Activated CD4-positive, alpha-beta T cell treated with anti-CD3 and anti-CD28 coated beads, Interleukin-2, amount 50 U/mL, for 24 hours (primary cell): ENCODE measurements at places on chromosomes 1 and 21.
A peak's percentile ranks its signal among the peaks of the same experiment; 100 is the strongest.

DNA sequence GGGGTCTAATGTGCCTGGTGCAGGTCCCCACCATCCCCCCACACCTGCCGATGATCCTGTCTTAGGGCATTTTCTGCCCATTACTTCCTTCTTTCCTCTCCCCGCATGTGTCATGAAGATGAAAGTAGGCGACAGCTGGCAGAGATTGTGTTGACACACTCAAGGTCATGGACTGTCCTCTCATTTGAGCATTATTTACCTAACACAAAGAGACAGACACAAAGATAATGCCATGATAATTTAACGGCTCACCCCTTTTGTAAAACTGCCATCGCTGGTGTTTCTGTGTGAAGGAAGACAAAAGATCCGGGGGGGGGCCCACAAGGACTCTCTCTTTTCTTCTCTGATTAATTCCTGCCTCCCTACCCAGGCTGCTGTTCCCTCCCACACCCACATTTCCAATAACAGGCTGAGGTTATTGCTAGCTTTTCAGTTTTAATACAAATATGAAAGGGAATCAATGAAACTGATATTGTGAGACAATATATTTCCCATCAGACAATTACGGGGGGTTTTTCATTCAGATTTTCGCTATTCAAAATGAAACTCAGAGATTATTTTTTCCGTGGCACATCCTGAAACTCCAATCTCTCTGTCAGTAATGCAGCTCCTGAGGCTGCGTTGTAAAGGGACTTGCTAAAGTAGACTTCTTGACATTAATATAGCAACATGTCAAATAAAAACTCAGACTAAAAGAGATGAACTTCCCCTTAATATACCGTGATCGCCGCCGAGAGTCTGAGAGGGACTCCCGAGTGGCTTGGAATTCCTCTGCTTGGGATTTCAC lies 561.1 kb downstream of the NPHP4 start:
- no peak for DNase-seq

DNA sequence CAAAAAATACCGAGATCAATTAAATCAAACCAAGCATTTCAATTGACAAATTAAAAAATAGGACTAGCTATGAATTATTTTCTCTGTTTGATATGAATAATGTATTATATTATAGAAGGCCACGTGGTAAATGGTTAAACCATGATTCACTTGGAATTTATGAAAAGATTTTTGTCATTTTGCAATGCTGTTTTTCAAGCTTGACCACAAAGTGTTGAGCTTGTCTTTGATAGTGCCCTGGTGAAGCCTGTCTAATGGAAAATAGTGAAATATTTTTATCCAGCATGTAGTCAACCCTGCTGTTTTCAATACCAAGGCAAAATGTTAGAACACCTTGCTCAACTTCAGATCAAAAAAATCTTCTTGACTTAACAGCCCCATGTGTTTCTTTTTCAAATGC lies 288.0 kb upstream of the PRMT6 start:
- DNase-seq, result no peak

- no peak for DNase-seq
Measured at GRCh38 chr21:44724926-44725325, 13.6 kb upstream of the TSPEAR start.

DNA sequence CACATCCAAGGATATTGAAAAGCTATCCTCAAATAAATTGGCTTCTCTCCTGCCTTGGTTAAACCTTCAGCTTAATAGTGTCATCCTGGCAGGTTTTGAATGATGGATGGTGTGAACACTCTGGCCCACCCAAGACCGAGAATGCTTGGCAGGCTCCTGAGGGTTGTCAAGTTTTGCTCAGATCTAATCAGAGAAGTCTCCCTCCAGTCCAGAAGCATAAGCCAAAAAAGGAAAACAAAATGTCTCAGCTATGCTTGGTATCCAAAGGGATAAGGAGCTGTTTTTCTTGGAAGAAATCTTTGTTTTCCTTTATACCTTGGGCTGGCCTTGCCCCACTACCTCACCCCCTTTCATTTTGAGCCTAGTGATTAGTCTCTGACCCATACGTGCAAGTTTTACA lies 172.7 kb downstream of the CRB1 start:
- no peak for DNase-seq

- DNase-seq, result no peak
Measured at GRCh38 chr1:186974774-186975181, 146.0 kb downstream of the PLA2G4A start.

DNA sequence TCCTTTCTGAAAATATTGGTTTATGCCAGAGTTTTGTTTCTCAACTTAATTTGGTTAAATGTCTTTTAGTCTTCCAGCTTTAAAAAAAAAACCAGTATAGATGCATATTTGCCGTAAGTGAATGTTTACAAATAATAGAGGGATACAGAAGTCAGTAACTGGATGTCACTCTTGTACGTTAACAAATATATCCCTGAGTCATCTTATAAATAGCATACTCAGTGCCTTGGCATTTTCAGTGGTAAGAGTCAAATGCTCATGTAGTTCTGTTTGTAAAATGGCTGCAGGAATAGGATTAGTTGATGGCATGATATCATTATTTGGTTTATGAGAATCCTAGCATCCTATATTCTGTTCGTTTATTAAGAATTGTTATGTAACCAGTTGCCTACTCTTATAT lies 55.4 kb downstream of the SPEN start:
- no peak for DNase-seq

DNA sequence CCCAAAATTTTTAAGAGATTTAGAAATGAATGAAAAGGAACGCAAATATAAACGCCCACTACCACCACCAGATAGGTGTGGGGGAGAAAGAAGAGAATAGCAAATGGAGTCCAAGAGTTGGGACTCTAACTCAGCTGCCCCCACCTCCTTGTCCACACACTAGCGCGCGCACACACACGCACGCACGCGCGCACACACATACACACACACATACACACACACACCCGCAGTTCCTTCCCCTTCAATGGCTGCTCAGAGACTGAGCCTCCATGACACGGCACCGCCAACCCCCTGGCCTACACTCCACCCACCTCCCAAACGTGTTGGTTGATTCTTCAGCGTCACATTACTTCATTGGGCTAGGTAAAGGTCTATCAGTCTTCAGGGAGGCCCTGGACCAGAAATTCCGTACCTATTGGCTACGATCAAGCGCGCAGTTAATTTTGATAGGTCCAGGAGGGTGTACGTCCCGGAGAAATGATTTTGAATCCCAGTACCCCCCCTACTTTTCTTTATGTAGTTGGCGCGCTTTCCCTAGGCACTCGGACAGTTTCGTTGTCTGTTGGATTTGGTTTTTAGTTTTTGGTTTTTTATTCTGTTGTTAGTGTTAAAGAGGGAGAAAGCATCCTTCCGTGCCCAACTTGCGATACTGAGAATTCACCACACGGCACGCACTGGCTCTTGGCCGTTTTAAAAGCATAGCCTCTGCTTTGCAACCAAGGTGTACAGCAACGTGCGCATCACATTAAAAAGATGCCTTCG lies at the start of gene ANP32E:
TSS of gene ANP32E (minus strand) at position 261 of the 762 bp plus-strand sequence. CDS start 326 bp downstream, outside the sequence.
- peak; percentile 92 for DNase-seq

GRCh38 chr21:31022306-31022705 lies 16.0 kb downstream of the KRTAP19-8 start:
- no peak for DNase-seq

- DNase-seq, result no peak
Measured at GRCh38 chr1:161733526-161733925, 12.2 kb downstream of the FCRLB start.

DNA sequence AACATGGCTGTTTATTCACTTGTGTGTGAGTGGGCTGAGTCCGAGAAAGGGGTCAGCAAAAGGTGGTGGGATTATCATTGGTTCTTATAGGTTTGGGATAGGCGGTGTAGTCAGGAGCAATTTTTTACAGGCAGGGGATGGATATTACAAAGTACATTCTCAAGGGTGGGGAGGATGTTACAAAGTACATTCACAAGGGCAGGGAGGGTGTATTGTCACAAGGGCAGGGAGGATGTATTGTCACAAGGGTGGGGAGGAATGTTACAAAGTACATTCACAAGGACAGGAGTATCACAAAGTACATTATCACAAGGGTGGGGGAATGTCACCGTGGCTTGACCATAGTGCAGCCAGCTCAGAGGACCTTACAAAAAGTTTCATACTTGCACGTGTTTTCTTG lies 31.1 kb upstream of the ITLN2 start:
- no peak for DNase-seq

DNA sequence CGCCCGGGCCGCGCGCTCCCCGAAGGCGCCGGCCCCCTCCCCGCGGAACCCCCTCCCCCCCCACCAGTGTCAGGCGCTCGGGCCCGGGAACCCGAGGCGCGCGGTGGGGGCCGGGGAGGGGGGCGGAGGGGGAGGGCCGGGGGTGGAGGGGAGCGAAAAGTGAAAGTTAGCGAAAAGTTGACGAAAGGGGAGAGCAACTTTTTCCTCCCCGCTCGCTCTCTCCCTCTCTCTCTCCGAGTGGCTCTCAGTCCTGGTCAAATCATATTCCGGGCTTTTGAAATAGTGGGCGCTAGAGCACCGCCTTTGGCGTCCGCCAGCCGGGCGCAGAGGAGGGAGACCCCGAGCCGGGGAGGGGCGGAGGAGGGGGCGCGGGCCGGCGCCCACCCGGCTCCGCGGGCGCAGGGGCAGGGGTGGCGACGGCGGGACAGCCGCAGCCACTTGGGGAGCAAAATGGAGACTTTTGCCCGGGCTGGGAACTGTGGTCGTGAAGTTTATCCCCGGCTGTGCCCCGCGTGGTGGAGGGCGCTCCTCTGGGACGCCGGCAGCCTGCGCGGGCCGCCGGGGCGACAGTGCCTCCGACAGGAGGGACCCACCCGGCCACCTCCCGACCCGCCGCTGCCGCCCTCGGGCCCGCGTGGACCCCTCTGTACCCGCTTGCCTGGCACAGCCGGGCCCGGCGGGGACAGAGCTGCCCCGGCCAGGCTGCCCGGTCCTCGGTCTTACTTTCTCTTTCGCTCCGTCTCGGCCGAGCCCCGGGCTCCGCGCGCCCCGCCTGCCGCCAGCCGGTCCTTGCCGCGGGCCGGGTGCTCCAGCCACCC lies 697 bp downstream of the PRDM16 start:
- DNase-seq, result no peak

DNA sequence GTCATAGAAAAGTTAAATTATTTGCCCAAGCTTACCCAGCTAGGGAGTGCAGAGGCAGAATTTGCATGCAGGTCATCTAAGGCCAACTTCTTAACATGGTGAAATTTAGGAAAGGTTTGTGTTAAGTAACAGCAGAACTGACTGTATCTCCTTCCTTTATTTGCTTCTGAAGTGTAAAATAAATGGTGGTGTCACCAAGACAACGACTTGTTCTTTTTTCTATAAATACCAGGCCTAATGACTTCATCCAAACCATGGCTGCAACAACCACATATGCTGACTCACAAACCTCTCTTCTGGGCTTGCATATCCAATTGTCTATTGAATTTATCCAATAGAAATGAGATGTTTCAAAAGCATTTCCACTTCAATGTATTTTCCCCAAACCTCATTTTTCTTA lies 19.1 kb downstream of the COL24A1 start:
- DNase-seq, result no peak

GRCh38 chr1:16342331-16343062 lies 9.8 kb downstream of the FBXO42 start:
- DNase-seq, result no peak

GRCh38 chr1:240109130-240109529 lies 17.4 kb downstream of the FMN2 start:
- DNase-seq, result no peak

- DNase-seq, result no peak
Measured at GRCh38 chr1:18123467-18123992, 15.9 kb downstream of the IGSF21 start.

- DNase-seq, result no peak
Measured at GRCh38 chr1:232274236-232274855, 355.6 kb downstream of the SIPA1L2 start.

DNA sequence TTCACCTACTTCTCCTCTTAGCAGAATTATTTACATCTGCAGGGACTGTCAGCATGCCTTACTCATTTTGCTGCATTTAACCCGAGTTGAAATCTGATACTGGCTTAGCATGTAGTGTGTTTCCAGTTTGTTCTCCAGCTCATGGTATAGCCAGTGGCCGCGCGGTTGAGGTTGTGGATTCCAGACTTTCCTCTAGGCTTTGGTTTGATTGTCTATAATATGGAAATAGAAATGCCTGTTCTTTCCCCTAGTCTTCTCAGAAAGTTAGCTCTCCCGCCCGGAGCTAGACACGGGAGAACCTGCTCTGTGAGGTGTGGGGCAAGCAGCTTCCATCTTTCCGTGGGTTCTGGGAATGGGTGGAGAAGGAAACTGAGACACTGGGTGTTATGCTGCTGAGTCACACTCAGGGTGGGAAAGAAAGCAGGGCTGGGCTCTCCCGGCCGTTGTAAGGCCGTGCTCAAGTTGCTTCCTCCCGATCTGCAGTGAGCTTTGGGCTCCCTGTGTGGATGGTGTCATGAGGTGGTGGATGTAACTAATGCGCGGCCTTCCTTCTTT lies 206.8 kb upstream of the TMEM51 start:
- DNase-seq, result no peak

DNA sequence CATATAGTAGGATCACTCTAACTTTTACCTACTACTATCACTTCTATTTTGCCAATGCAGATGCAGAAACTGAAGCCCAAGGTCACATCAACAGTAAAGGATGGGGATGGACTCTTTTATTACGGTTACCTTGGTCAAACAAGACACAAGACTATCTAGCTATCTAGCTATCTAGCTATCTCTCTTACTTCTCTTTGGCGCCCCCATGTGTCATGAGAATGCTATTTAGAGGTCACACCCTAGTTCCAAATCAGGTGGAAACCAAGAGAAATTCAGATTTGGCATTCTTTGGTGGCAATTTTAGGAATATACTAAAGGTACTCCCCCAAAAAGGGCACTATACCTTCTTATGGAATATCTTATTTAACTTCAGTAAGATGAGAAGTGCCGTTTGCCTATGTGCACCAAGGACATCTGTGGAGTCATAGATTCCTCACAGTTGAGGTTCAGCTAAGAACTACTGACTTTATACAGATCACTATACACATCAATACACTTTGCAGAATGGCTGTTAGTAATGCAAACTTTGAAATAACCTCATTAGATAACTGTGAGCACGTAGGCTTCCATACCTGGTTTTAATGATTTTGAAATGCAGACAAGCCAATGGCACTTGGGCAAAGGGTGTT lies 6.7 kb downstream of the ZNF648 start:
- DNase-seq, result peak; percentile 51

DNA sequence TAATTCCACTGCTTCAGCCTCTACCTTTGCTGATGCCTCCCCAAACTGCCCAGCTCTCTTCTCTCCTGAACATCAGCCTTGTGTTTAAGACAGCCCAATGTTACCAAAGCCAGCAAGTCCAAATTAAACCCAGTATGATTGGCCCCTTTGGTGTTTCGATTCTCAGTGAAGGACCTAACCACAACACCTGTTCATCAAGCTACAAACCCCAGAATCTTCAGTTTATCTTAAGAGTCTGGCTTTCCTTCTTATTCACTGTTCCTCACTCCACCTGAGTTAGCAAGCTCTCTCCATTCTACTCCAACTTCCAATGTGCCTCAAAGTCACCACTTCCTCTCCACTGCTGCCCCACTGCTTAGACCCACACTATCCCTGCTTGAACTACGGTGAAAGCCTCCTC lies 25.5 kb upstream of the ITPKB start:
- no peak for DNase-seq

DNA sequence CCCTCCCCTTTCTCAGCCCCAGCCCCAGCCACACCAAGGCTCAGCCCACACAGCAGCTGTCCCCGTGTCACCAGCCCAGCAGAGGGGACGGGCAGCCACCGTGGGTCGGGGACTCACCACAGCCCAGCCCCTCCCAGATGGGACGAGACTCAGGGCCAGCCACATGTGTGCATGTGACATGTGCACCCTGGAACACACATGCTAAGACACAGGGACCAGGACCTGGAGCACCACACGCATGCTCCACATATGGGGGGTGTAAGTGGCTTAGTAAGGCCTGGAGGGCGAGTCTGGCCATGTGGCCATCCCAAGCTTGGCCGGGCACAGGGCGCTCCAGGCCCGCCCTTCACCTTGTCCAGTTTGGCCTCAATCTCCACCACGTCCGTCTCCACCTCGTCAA lies 4.0 kb downstream of the ACAP3 start:
- no peak for DNase-seq
